ENCODE measurements at places on chromosomes 2 and 18. TPM values are rescaled to one million over a fixed set of nuclear protein-coding genes. Genes with fewer than 3 reads are reported as not detected.

The TSPYL6 gene
- total RNA-seq = not detected

- DNase-seq = peak; percentile 19
Observed at GRCh38 chr2:230901006-230901405, 24.0 kb downstream of the GPR55 start.

DNA sequence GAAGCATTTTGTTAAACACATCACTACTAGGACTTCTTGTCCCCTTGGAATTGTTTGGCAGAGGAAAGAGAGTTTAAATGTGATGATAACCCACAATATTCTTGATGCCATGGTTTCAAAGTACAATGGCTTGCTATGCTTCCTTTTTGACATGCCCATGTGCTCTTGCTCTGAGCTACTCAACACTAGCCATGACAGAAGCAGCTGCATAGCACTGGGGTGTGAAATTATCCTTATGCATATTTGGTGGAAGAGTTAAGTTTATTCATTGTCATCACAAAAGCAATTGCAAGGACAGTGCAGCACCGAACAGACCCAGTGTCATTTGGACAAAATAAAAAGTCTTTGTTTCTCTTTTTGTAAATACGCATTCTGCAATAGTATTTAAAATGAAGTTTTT lies 209.9 kb upstream of the CDH20 start:
- DNase-seq = no peak

DNA sequence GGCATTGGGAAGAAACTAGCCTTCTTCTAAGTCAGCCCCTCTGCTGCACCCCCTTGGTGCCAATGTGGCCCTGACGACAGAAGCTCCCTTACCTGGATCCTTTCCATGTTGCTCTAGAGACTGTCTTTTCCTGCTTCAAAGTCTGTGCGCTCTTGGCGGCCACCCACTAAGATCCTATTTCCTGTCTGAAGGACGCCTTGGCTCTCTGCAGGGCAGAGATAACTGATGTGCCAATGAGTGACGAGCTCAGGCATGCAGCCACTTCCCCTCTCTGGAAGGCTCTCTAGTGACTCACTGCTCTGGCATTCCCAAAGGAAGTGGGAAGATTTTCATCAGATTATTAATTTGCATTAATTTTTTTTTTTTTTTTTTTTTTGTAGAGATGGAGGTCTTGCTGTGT lies 273.5 kb downstream of the CDH20 start:
- no peak for DNase-seq

The TAF4B gene
- 4.3 TPM for total RNA-seq

DNA sequence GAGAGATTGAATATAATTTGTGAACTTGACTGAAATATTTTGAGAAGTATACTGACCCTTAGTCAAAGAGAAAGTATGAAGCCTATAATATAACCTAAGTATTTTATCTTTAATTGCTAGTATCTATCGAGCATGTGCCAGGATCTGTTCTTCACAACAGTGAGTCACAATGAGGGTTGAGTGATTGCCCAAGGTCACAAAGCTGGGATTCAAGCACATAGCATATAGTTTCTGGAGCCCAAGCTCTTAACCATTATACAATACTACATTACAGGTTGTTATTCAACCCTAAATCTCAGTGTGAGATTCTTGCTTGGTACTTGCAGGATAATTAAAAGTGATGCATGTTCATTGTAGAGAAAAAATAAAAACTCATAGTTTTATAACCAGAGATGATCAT lies 97.2 kb downstream of the RAB3GAP1 start:
- DNase-seq = no peak

The PAX3 gene
- total RNA-seq = not detected

GRCh38 chr2:114248648-114249047 lies 193.8 kb upstream of the DPP10 start:
- DNase-seq = no peak

The MARCHF4 gene
- not detected for total RNA-seq

The CNRIP1 gene
- total RNA-seq = 26.4 TPM

The B3GNT7 gene
- 1.1 TPM for total RNA-seq

GRCh38 chr18:4068552-4069158 lies 386.5 kb downstream of the DLGAP1 start:
- peak; percentile 37 for DNase-seq

The BOD1L2 gene
- not detected for total RNA-seq

DNA sequence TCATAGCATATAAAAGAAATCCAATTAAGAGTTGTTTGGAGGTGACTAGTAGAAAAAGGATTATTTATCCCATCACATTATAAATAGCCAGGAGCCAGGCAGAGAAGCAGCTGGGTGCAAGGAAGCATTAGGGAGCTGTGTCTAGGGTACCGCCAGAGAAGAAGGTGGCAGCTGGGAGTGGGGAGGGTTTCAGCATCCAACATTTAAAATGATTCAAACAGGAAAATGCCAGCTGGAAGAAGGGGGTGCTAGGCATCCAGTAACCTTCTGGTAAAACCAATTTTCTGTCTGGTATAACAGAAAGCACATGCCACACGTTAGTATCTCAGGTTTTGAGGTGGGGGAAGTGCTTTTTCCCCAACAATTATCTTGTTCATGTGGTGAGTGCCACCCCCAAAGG lies 452.4 kb downstream of the ZEB2 start:
- DNase-seq = no peak

DNA sequence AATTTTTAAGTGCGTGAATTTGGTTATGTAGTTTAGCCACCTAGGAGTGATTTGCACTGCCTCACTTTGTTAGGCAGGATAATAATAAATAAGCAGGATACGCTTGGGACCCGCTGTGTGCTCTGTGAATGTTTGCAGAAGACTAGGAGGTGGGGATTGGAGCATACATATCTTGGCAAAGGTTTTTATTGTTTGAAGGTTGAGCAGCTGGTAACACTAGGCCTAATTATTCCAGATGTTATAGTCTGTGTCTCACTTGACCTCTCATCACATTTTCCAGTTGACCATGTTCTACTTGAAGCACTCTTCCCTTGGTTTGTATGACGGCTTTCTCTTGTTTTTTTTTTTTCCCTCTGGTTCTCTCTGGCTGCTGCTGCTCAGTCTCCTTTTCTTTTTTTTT lies 42.7 kb downstream of the FHOD3 start:
- no peak for DNase-seq

GRCh38 chr2:24708537-24709152 lies 84.5 kb downstream of the PTRHD1 start:
- DNase-seq = no peak

- no peak for DNase-seq
Observed at GRCh38 chr2:72625366-72625765, 200.5 kb downstream of the EXOC6B start.

DNA sequence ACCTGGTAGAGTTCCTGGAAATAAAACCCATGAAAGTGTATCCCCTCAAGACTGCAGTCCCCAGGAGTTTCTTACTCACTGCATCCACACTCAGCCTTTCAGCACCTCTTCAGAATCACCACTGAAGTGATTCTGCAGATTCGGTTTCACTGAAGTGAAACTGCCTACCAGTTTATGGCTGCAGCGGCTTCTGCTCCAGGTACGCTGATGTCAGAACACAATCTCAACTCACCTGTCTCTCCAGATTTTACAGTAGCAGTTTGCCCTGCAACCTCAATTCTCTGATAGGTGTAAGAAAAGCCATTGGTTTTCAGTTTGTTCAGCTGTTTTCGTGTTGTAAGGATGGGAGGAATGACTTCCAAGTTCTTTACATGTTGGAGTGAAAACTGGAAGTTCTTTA lies 124.8 kb downstream of the TSN start:
- no peak for DNase-seq

GRCh38 chr2:169159686-169160085 lies 90.3 kb downstream of the DHRS9 start:
- no peak for DNase-seq

DNA sequence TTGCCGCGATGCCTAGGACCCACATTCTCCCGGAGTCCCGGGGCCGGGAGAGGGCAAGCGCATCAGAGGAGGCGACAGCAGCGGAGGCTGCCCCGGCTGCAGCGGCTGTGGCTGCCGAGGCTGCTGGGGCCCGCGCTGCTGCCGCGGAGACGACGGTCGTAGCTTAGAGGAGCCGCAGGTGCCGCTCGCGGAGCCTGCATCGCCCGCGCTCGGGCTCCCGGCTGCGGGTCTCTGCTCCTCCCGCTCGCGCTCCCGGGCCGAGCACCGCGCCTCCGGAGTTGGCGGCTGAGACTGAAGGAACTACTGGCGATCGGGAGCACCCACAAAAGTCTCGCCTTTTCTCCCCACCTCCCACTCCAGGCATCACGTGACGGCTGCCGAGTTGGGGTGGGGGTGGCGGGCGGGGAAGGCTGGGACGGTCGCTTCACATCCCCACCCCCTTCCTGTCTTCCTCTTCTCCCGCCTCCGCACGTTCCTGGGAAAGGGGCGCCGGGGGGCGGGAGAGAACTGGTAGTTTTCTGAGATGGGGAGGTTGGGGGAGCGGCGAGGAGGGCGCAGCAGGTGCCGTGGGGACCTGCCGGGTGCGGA lies at the start of gene LYPD1:
Gene LYPD1 (minus strand): TSS at position 298 of the 588 bp plus-strand sequence. CDS start 273 bp downstream, at position 25.
- DNase-seq = no peak

DNA sequence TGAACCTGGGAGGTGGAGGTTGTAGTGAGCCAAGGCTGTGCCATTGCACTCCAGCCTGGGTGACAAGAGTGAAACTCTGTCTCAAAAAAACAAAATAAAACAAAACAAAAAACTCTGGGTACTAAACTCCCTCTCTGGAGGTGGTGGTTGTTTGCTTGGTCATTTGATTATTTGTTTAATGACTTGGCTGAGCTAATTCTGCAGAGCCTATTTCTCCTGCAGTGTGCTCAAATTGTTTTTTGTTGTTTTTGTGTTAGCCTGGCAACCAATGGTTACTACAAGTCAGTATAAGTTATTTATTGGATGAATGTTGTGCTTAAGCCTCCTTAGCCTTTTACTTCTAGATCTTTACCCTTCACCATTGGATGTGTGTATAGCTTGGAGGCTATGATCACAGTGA lies 387.5 kb downstream of the ADCYAP1 start:
- DNase-seq = no peak

DNA sequence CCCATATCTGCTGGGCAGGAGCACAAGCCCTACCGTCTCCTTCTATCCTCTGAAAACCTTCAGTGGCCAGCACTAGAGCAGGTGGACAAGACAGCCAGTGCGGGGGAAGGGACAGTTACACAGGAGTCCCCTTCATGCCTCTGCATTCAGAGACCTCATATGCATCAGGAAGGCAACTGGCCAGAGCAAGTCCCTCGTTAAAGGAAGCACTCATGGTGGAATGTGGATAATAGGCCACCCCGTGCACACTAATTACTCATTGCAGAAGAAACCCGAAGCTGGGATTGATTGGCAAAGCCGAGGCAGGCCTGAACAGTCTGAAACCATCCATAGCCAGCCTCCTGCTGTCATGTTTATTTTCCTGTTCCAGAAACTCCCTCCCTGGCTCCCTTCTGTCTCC lies 11.2 kb downstream of the KIAA2012 start:
- DNase-seq = no peak
